ENCODE measurements at places on chromosomes 4 and X.
A peak's percentile ranks its signal among the peaks of the same experiment; 100 is the strongest.

- DNase-seq: no peak
These were observed 10.8 kb upstream of the PITX2 start for GRCh38 chr4:110633358-110634341.

DNA sequence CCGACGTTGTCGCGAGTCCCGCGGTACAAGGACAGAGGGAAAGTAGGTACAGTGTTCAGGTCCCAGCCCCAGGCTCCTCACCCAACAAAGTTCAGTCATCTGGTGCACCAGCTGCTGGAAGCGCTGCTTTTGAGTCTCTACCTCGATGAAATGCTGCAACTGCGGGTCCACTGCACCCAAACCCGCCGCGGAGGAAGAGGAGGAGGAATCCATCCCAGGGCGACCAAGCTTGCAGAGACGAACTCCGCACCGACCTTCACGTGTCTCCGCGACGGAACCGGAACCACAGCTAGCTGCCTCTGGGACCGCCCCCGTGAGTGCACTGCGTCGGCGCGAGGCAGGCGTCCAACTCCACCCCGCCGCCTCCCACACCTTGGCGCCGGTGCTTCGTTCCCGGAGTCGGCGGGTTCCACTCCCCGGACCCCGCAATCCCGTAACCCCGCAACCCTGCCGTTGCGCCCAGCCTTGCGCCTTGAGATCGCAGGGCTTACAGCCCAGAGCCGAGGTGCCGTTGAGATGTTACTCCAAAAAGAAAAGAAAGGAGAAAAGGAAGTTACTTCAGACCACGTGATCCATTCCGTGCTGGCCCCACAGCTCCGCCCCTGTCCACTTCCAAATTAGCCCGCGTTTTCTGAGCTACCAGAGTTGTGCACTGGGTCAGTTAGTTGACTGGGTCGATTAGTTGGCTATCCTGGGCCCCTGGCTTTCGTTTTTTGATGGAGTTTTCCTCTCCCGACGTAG lies at the start of gene TIMM8A:
Gene TIMM8A (minus strand): TSS at position 291 of the 741 bp plus-strand sequence. CDS start 78 bp downstream, at position 213.
- DNase-seq: peak; percentile 74

GRCh38 chr4:89338206-89338605 lies 30.6 kb upstream of the GPRIN3 start:
- DNase-seq: no peak

DNA sequence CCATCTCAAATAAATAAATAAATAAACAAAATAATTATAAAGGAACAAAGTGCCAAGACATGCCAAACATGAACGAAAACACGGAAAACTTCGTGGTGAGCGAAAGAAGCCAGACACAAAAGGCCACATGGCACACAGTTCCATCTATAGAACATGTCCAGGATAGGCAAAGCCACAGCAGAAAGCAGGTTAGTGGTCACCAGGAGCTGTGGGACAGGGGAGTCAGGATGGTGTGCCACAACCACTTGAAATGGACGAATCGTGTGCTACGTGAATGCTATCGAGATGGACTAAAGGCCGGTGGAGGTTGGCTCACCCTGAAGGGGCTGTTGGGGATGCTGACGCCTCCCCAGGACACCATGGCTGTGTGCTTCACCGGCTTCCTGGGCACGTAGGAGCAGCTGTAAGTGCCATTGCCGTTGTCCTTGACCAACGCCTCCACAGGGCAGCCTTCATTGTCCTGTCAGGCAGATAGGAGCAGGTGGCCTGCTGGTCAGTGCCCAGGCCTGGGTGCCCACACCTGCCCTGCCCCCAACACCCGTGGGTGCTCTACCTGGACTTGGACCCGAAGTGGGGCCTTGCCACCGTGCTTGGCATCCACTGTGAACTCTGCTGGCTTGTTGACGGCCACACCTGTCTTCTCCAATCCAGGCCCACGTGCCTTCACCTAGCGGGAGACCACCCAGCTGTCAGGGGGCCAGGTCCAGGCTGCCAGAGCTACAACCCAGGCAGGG lies 10.6 kb downstream of the FLNA start:
- DNase-seq: no peak

DNA sequence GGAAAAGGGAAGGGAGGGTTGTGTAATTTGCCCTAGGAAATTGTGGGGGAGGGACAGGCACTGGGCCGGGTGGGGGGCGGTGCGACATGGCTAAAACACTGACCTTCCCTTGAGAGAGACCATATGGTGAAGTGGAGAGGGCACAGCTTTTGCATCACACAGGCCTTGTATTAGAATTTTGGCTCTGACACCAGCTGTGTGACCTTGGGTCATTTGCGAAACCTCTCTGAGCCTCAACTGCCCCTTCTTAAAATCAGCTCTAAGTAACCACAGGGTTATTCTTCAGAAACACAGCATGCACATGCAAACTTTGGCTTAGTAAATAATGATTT lies 25.8 kb downstream of the PDGFRA start:
- DNase-seq: no peak

- peak; percentile 45 for DNase-seq
These were observed 179.7 kb upstream of the TET2 start for GRCh38 chr4:104967034-104967401.

DNA sequence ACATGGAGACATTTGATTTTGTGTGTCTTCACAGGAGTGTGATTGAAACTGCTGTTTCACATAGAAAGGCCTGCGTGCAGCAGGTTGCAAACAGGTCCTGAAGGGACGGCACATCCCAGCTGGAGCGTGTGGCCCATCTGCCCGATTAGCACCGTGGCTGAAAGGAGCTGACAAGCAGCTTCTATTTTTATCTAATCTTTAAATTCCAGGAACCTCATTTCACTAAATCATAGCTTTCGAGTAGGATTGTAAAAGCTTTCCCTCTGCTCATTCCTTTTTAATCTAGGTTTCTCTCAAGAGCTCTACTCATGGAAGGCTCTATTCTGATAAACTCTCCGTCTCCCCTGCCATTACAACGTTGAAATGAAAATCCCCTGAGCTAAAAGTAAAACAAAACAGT lies 106.8 kb downstream of the FSTL5 start:
- no peak for DNase-seq

DNA sequence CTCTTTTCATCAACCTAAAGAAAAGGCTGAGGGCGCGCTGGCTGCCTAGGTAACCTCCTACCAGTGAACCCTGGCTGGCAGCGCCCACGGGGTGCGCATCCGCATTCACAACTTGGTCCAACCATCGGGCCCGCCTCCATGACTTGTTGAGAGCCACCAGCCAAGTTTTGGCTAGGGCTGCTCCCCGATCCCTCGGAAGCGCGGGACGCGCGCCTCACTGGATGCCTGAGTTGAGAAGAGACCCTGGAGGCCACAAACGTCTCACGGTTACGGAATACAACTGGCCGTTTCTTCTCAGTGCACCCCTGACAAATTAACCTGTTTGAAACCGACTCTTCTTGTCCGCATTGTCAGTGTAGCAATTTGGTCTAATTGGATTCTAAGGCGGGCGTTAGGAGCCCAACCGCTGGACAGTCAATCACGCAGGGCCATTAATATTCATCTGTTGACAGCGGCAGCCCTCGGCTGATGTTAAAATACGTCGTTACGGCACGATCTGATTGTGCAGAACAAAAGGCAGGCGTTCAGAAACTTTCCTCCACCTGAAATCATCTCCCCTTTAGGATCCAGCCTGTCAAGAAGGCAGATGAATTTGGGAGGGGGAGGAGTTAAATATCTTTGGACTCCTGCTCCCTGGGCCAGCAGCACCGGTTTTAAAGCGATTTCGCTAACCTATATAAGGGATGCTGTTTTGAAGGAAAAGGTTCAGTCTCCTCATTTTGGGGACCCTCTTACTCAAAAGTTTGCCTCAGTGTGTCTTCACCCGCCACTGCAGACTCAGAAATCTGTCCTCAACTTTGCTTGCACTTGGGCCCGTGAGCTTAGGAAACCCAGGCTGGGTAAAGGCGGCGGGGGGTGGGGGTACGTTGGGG lies 1.2 kb downstream of the GPC3 start:
- no peak for DNase-seq

- no peak for DNase-seq
These were observed 33.7 kb downstream of the DHRSX start for GRCh38 chrX:2466876-2467656.

DNA sequence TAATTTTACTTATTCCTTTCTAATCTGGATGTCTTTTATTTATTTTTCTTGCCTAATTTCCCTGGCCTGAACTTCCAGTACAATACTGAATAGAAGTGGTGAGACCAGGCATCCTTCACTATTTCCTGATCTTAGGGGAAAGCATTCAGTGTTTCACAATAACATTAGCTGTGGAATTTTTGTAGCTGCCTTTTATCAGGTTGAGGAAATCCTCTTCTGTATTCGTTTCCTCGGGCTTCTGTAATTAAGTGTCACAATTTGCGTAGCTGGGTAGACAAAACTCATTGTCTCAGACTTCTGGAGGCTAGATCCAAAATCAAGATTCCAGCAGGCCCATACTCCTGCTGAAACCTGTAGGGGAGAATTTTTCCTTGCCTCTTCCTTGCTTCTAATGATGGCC lies 598.4 kb upstream of the FTHL17 start:
- DNase-seq: no peak

DNA sequence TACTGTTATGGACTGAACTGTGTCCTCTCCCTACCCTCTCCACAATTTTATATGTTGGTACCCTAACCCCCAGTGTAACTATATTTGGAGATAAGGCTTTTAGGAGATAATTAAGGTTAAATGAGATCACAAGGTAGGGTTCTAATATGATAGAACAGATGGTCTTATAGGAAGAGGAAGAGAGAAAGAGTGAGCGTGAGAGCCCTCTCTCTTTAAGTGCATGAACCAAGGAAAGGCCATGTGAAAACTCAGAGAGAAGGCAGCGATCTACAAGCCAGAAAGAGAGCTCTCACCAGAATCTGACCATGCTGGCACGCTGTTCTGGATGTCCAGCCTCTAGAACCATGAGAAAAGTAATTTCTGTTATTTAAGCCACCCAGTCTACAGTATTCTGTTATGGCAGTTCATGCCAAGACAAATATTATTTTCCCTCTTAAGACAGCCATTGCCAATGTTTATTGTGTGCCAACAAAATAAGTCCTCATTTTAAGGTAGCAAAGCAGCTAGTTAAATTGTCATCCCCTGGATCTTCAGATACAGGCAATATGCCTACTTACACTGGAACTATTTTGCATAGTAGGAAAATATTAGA lies 336.2 kb downstream of the MID1IP1 start:
- DNase-seq: no peak

GRCh38 chr4:103099691-103100392 lies at the start of gene BDH2:
TSS of gene BDH2 (minus strand) at chr4:103099834. CDS start at chr4:103096254, 3,580 bp downstream.
- peak; percentile 41 for DNase-seq

DNA sequence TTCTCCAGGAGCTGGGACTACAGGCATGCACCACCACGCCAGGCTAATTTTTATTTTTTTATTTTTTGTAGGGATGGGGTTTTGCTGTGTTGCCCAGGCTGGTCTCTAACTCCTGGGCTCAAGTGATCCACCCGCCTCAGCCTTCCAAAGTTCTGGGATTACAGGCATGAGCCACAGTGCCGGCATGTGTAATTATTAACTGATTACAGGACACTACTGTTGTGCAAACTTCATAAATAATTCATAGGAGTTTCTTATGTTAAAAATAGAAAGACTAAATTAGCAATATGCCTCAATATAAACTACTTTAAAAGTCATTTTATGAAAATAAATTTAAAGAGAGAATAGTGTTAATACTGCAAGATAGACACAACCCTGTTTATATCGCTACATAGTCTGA lies 221.9 kb downstream of the SNCA start:
- DNase-seq: no peak

- no peak for DNase-seq
These were observed 136.0 kb upstream of the PABPC4L start for GRCh38 chr4:134337574-134337973.

GRCh38 chr4:7172508-7172907 lies 19.8 kb upstream of the SORCS2 start:
- DNase-seq: no peak

- DNase-seq: no peak
These were observed 14.6 kb upstream of the SULT1E1 start for GRCh38 chr4:69874507-69874906.

DNA sequence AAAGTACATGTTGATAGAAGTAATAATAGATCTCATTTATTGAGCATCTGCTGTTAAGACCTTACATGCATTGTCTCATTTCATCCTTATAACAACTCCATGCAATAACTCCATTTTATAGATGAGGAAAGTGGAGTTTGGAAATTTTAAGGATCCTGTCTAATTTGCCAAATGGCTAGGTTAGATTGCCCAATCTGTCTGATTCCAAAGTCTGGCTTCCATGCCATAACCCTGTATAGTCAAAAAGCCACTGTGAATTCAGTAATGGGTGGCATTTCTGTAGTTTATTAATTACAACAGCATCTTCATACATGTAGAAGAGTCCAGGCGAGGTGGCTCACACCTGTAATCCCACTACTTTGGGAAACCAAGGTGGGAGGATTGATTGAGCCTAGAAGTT lies 8.8 kb upstream of the ELOVL6 start:
- no peak for DNase-seq

- DNase-seq: no peak
These were observed 640 bp downstream of the BANK1 start for GRCh38 chr4:101791182-101791558.

- DNase-seq: no peak
These were observed 259.0 kb upstream of the PCDH7 start for GRCh38 chr4:30461218-30461617.

- DNase-seq: no peak
These were observed 251.7 kb upstream of the TENM3 start for GRCh38 chr4:181991369-181992108.

- no peak for DNase-seq
These were observed 39.5 kb downstream of the PCYT1B start for GRCh38 chrX:24607616-24608015.

GRCh38 chr4:125350470-125351135 lies 35.8 kb downstream of the FAT4 start:
- no peak for DNase-seq

Measured in stimulated activated naive CD8-positive, alpha-beta T cell treated with anti-CD3 and anti-CD28 coated beads, Interleukin-15, amount 100 ng/mL, for 72 hours (primary cell).